ENCODE measurements at places on chromosomes 12 and 14. TPM values are rescaled to one million over a fixed set of nuclear protein-coding genes. Genes with fewer than 3 reads are reported as not detected.

The BEGAIN gene
- total RNA-seq: 3.4 TPM

DNA sequence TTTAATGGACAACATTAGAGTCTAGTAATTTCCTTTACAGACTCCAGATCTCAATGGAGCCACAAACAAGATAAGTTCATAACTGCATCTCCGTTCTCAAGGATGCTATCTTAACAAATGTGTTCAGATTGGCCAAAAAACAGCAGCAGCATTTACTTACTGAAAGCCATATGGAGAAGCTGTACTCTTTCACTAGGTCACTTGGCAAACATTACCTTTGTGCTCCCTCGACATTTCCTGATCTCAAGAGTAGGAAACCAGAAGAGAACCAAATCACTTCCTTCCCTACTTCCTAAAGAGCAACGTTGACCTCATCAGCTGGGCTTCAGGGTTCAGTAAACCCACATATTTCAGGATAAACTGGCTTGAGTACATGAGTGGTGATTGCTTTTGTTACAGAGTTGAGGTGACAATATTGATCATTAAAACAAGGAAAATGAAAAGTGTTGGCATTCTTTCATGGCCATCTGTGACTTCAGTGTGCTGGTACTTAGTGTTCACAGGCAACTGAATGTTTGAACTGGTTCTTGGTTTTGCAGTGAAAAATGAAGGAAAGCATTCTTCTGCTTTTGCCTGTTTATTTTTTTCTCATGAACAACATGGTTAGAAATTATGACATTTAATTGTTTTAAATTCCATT is 449.6 kb downstream of the TMEM117 start:
- DNase-seq: no peak

DNA sequence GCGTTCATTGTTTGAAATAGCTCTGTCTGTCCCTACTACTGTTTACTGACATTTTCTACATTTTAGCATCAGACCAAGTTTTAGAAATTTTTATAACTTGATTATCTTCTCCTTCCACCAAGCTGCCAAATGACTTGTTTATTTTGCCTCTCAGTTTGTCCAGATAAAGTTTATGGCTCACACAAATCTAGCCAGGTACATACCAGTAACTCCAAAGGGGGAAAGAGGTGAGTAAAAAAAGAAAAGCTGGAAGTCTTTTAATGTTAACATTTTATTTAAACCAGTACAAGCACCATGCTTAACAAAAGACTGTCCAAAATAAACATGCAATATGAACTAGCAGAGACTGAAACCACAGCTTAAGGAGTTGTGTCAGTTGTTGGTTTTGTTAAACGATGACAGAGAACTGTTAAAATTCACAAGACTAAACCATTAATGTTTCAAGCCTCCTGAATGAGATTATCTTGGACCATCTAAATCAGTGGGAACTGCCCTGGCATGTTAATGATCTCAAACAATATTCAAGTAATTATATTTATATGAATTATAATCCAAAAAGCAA is 14.5 kb downstream of the GMFB start:
- no peak for DNase-seq

DNA sequence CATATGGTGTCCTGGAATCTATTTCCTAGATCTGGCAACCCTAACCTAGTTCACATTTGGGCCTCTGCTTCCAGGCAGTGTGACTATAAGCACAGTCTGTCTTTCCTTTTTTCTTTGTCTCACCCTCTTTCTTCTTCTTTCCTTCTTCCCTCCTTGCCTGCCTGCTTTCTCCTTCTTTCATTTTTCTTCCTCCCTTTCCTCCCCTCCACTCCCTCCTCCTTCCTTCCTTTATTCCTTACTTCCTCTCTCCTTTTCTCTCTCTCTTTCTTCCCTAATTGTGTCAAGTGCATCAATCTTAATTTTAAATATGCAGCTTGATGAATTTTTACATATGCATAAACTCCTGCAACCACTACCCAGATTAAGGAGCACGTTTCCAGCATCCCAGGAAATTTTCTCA is 4.6 kb upstream of the DAO start:
- no peak for DNase-seq
